Stimulated activated CD8-positive, alpha-beta memory T cell treated with anti-CD3 and anti-CD28 coated beads, Interleukin-7, amount 100 ng/mL, for 1 hour (primary cell): ENCODE measurements at places on chromosomes 6 and 20.

DNA sequence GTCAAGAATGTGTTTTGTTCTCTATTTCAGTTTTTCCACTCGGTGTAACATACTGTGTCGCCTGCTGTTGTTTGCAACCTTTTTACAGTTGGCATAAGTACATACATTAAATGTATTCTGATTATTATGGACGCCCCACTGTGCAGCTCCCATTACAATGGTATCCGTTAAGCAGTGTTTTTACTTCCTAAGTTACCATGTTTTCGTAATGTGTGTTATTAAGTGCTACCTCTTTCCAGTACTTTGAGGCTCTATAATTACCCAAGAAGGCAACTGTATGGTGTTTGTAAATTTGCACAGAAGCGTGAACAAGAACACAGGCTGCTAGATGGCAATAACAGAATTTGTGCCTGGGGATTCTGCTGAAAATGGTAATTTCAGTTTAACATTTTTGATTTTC is 568.0 kb upstream of the MARCKS start:
- no peak for DNase-seq

DNA sequence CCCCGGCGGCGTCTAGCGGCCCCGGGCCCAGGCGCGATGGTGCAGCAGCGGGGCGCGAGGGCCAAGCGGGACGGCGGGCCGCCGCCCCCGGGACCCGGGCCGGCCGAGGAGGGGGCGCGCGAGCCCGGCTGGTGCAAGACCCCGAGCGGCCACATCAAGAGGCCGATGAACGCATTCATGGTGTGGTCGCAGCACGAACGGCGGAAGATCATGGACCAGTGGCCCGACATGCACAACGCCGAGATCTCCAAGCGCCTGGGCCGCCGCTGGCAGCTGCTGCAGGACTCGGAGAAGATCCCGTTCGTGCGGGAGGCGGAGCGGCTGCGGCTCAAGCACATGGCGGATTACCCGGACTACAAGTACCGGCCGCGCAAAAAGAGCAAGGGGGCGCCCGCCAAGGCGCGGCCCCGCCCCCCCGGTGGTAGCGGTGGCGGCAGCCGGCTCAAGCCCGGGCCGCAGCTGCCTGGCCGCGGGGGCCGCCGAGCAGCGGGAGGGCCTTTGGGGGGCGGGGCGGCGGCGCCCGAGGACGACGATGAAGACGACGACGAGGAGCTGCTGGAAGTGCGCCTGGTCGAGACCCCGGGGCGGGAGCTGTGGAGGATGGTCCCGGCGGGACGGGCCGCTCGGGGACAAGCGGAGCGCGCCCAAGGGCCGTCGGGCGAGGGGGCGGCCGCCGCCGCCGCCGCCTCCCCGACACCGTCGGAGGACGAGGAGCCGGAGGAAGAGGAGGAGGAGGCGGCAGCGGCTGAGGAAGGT is 715 bp downstream of the SOX12 start:
- no peak for DNase-seq

GRCh38 chr6:124080483-124080882 is 276.8 kb downstream of the NKAIN2 start:
- no peak for DNase-seq

DNA sequence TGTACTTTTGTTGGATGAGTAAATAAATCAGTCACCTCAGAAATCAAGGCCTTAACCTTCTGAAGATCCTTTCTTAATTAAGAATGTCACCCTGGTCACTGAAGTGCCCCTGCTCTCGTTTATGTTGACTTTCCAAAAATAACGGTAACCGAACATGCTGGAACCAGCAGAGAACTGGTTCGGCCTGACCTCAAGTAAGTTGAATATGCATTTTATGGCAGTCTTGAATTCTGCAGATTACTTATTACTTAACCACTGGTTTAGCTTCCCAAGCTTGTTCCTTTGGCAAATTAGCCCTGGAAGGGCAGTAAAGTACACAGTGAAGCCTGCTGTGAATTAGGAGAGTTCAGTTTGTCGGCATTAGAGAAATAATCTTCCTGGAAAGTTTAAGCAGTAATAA is 12.2 kb downstream of the MAPRE1 start:
- DNase-seq = no peak

- no peak for DNase-seq
Observed at GRCh38 chr6:96823743-96824142, 13.5 kb downstream of the GPR63 start.

GRCh38 chr6:169391473-169392071 is 137.9 kb upstream of the THBS2 start:
- DNase-seq = no peak

GRCh38 chr6:122501475-122501874 is 29.9 kb upstream of the SERINC1 start:
- no peak for DNase-seq

- no peak for DNase-seq
Observed at GRCh38 chr20:6784210-6784631, 16.7 kb downstream of the BMP2 start.

GRCh38 chr20:4445784-4446183 is 275.9 kb upstream of the PRND start:
- DNase-seq = no peak

- peak; percentile 59 for DNase-seq
Observed at GRCh38 chr6:131909408-131910218, 41.6 kb downstream of the CCN2 start.

GRCh38 chr20:62557462-62557861 is 81.7 kb upstream of the GATA5 start:
- no peak for DNase-seq

GRCh38 chr20:57374931-57375651 is 16.1 kb upstream of the RBM38 start:
- DNase-seq = no peak

- DNase-seq = no peak
Observed at GRCh38 chr20:36479938-36480337, 61.4 kb upstream of the MYL9 start.

DNA sequence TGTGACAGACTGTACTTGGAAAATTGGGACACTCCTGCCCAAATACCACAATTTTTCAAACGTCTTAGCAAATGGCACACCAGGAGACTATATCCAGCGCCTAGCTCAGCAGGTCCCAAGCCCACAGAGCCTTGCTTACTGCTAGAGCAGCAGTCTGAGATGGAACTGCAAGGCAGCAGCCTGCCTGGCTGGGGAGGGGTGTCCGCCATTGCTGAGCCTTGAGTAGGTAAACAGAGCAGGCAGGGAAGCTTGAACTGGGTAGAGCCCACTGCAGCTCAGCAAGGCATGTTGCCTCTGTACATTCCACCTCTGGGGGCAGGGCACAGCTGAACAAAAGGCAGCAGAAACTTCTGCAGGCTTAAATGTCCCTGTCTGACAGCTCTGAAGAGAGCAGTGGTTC is 1003.3 kb upstream of the MAP3K7 start:
- DNase-seq = no peak

DNA sequence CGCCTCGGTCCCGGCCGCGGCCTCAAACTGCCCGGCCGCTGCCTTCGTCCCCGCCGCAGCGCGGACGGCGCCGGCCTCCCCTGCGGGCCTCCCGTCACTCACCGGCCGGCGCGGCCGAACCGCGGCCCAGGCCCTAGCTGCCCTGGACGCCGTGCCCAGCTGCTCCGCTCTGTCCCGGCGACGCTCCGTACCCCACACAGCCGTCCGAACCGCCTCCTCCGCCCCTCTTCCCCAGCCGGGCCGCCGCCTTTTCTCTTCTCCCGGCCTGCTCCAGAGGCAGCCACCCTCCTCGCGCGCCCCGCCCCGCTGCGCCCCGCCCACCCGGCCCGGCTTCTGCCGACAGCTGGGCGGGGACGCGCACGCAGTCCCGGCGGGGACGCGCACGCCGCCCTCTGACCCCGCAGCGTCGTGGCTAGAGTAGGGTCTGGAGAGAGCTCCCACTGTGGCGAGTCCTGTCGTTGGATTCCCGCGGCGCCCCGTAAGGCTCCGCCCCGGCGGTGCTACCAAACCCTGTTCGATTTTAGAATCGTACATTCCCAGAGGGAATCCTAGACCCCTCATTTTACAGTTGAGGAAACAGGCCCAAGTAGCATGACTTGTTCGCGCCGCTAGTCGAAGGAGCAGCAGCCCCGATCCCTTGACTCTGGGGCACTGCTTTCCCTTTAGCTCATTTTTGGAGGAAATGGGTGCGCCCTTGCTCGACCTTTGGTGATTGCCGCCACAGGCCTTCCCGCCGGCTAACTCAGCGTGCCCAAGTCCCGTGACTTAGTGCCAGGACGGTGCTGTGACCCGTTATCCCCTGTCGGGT is at the start of gene FBXO30:
Gene FBXO30 (minus strand): TSS at position 295 of the 808 bp plus-strand sequence. CDS start 8,390 bp downstream, outside the sequence.
- DNase-seq = peak; percentile 74

DNA sequence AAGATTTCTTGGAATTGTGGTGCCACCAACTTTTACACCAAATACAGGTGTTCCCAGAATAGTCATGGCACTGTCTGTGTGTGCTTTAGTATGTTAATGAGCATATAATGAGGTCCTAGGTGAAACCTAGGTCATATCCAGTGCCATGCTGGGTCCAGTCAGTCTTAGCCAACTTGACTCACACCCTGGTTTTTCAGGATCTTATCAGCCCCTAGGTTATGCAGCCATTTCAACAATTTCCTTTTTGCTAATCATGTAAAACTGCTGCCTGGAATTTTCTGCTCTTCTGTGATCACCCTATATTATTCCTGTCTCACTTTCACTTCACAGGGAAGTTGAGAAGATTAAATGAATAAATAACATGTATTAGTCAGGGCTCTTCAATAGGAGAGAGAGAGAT is 23.7 kb downstream of the SDHAF4 start:
- no peak for DNase-seq

DNA sequence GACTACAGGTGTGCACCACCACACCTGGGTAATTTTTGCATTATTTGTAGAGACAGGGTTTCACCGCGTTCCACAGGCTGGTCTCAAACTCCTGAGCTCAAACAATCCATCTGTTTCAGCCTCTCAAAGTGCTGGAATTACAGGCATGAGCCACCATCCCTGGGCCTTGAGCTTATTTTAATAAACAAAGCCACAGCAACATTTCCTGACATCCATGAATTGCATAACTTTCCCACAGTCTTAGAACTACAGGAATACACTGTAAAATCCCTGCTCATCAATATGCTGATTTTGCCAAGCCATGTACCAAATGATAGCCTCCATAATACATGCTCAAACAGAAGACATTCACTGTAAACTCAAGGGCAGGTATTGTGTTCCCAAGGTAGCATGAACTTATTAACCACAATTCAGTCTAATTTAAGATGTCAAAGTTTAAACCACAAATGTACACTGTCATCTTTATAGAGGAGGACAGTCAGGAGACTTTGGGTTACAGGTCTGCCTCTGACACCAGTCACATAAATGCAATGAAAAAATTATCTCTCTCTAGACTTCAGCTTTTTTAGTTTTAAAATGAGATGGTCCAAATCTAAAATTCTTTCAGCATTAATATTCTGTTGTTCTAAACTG is 40.0 kb downstream of the NUDT3 start:
- no peak for DNase-seq

GRCh38 chr6:36290668-36291620 is 21.1 kb downstream of the PNPLA1 start:
- no peak for DNase-seq

DNA sequence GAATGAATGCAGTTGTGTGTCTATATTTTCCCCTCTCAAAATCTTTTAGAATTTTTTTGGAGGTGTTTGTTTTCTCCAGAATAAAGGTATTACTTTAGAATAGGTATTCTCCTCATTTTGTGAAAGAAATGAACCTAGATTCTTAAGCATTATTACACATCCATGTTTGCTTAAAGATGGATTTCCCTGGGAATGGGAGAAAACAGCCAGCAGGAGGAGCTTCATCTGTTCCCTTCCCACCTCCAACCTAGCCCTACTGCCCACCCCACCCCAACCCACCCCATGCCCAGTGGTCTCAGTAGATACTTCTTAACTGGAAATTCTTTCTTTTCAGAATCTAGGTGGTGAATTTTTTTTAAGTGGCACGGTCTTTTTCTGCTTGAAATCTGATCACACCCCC is 127.8 kb downstream of the CD109 start:
- no peak for DNase-seq

GRCh38 chr6:77415706-77416105 is 47.6 kb downstream of the HTR1B start:
- no peak for DNase-seq
